ENCODE measurements at places on chromosomes 2 and 18. TPM values are rescaled to one million over a fixed set of nuclear protein-coding genes. Genes with fewer than 3 reads are reported as not detected.

DNA sequence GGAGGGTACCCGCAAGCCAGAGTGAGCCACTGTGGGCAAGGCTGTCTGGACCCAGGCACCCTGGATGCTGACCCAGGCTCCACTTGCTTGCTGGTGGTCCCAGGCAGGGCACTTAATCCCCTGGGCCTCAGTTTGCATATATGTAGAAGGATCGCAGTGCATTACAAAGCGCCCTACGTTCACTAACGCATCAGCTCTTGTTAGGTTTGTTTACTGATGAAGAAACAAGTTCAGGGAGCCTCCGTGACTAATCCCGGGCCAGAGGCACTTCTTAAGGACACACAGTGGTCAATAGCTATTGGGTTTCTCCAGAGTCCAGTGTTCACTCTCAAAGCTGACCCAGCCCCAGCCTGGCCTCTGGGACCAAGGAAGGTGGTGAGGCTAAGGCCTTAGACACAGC lies 70.2 kb downstream of the LBH start:
- DNase-seq, result no peak

- no peak for DNase-seq
Measured at GRCh38 chr2:224904381-224904780, 137.9 kb downstream of the DOCK10 start.

DNA sequence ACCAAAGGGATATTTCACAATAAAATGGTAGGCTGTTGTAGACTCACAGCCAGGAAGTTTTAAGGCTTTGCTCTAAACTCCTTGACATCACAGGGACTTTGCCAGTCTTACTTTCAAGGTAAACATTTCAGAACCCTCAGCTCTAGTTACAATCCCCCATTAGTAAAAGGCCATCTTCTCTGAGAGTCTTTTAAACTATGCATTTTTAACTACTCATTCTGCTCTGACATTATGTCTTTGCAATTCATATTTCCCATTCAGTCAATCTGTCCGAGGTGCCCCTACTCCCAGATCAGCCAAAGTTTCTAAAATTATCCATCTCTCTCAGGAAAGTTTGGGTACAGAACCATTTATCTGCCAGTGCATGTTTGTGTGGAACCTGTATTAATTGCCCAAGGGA lies 1094.1 kb downstream of the TDRD15 start:
- DNase-seq, result no peak

DNA sequence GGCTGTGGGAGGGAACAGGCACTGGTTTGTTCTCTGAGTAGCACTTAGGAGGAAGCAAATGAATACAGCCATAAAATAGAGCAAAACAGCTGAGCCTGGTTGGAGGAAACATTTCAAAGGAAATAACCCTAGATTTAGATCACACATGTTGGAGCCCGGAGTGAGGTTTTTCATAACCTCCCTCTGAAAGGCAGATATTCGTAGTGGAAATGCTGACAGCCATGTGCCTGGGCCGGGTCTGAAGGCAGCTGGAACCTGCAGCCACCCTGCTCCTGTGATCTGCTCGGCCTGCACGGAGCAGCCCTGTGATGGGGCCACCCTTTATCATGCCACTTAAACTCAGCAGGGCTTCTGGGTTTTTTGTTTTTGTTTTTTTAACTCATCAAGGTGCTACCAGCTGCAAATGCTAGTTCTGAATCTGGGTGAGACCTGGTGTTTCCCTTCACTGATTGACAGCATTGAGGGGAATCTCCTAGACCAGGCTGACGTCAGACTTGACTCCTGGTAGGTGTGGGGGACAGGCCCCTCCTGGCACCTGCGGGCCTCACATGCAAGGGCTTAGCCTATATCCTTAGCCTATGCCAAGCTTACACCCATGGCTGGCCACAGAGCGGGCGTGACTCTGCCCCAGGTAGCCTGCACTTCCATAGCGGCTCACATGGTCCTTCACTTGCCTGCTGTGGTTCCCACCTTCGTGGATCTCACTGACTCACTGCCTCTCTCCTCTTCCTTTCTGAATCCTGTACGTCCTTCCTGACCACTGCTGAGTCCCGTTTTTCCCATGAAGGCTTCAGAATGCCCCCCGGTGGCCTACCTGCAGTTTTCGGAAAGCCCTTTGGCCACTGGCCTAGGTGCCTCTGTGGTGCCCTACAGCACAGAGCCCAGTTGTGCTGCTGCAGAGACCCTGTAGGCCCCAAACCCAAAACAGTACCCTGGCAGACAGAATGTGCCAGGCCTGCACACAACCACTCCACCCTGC lies 217.3 kb downstream of the SEPTIN10 start:
- no peak for DNase-seq

GRCh38 chr2:96097951-96098823 lies 18.2 kb downstream of the ADRA2B start:
- DNase-seq, result no peak

DNA sequence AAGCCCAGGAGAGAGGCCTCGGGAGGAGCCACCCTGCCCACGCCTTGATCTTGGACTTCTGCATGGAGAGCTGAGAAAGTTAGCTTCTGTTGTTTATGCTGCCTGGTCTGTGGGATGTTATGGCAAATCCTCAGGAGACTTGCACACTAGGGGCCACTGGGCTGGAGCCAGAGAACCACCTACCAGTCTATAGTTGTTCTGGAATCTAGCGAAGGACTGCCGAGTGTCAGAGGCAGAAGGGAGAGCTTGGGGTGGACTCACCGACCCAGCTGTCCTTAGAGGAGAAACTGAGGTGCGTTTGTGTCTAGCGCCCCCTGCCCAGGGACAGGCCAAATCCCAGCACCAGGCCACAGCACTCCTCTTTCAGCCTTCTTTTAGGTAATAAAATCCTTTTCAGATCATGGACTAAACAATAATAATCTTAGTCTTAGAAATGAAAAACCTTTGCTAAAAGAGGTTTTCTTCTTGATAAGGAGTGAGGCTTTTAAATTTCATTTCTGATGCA lies 398.7 kb upstream of the SALL3 start:
- no peak for DNase-seq

DNA sequence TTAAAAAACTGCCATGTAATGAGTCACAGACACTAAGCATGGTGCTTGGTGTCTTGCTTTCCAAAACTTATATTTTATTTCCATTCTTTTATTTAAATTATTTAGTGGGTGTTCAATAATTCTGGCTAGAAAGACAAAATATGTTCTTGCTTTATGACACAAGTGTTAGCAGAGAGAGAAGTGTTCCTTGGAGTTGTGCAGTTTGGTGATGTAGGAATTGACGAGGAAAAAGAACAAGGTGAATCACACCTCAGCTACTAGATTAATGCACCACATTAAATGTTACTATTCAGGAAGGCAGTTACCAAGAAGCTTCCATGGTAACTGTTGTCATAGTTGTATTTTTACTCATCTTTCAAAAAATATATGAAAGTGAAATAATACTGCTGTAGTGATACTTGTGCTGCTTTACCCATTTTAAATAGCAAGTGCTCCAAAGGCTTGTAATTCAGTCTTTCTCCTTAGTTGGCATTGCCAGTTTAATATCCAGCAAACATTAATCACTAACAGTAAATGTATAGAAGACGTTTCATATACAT lies 28.3 kb downstream of the ADAM23 start:
- no peak for DNase-seq

DNA sequence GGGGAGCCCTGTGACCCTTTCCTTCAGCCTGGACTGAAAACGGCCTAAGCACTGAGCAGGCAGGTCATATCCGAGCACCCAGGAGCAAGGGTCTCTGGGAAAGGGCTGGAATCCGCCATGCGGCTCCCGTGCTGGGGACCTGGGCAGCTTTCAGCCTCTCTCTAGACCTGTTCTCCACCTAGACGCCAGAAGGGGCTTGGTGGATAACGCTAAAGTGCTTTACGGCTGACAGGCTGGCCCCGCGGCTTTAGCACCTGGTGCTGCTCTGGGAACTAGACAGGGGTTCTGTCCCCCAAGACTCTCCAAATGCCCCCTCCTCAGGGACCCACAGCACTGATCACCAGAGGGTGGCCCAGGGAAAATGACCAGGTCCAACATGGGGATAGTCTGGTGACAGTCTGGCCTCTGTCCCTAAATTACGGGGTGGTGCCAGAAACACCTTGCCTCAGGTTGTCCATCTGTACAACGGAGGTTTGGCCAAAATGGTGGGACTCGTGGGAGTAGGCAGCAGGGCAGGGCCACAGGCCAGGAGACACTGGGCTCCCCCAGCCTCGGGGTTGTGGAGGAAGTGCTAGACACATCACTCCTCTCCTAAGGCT lies 13.0 kb downstream of the SDC1 start:
- no peak for DNase-seq

DNA sequence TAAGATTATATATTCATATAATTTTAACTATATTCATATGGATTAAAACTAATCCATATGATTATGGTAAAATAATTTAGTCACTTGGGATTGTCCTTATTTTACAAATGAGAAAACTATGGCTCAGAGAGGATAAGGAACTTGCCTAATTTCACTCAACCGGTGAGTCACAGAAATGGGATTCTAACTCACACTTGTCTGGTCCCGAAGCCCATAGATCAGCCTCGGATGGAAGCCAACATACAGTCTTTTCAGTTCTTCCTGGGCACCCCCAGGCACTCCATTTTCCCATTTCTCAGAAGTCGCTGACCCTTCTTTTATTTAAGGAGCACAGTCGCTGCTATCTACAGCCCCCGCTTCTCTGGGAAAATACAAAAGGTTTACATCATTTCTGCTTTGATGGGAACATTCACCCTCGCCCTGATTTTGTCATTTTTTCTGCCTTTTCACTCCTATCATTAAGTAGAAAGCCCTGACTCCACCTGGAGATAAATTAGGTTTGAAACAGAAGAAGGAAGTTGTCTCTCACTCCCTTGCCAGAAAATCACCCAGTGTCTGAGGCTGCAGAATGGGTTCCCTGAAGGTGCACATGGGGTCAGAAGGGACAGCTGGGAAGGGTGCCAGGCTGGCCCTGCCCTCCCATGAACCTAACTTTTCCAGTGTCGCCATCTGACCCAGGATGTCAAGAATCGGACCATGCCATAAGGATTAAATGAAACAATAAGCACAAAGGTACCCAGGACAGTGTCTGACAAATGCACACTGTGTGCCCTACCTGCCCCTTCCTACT lies 36.6 kb downstream of the CYP1B1 start:
- no peak for DNase-seq

GRCh38 chr2:9160732-9161131 lies 45.9 kb upstream of the ASAP2 start:
- no peak for DNase-seq

DNA sequence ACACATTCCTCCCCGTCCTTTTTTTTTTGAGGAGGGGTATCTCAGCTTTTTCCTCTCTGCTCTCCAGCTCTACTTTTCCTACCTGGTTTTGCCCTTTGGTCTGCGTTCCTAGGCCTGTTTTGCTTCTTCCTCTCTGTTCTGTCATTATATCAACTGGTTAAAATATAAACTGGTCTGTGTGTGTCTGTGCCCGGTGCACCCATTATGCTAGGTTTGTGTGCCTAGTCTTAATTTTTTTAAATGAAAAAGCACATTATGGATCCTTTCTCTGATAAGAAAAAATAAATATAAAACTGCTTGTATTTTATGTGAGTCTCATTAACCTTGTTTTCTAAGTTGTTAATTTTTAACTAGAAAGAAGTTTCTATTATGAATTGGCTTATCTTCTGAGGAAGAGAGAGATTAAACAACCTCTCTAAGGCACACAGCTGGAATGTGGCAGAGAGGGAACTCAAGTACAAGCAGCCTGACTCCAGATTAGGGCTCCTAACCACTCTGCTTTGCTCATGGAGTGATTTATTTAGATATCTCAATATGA lies 17.4 kb downstream of the SLC38A11 start:
- no peak for DNase-seq

GRCh38 chr18:76349067-76349715 lies 145.9 kb downstream of the ZNF516 start:
- peak; percentile 16 for DNase-seq

DNA sequence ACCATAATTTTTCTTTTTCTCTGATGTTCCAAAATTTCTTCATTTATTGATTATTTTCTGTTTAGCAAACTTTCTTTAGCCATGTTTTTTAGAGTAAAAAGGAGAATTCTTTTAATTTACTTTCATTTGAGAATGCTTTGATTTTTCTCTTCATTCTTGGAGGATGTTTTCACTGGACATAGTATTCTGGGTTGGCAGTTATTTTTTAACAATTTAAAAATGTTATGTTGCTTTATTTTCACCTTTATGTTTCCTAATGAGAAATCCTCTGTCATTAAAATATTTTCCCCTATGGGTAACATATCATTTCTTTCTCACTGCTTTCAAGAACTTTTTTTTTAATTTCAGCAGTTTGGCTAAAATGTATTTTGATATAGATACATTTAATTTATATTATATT lies 631.4 kb upstream of the CDH2 start:
- DNase-seq, result no peak

DNA sequence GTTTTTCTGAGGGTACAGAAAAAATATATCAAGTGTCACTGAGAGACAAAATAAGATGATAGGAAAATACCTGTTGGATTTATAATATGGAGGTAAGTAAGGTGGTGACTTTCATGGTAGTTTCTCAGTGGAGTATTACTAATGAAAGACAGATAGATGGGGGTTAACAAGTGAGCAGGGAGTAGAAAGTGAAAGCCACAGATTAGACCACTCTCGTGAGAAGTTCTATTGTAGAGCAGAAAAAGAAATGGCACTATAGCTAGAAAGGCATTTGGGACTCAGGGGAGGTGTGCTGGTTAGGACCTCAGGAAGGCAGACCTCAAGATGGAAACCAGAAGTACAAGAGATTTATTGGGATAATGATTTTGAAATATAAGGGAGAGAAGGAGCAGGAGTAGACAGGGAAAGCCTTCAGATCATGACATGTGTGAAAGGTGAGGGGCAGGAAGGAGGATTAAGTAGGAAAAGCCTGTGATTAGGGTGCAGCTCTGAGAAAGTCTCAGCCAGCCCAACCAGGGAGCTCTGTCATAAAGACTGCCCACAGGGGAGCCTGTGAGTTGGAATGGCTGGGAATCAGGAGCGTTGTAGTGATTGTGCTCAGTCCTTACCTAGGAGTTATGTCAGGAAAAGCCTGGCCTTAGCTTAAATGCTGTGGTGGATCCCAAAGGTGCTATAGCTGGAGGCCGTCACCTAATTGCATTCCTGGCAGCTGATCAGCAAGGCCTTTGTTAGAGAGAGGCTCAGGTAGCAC lies 198.1 kb downstream of the IKZF2 start:
- DNase-seq, result no peak

DNA sequence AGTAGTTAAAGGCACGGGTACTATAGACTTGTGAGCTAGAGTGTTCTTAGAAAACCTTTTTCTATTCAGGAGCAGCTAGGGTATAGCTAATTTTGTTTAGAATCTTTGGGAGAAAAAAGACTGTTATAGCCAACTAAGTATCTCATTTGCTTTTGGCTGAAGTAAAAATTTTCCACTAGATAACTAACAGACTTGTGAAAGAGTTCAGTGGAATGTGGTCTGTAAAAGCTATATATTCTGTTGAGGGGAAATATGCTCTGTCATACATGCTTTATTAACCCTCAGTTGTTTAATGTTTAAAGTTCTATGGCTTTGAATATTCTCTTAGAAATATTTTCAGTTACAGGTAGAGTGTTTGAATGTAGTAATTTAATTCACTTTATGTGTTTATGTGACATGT lies 49.7 kb downstream of the RIF1 start:
- DNase-seq, result no peak

- no peak for DNase-seq
Measured at GRCh38 chr2:44120428-44120827, 48.2 kb upstream of the PPM1B start.

MERTK gene
- 10.3 TPM for total RNA-seq

OR6B2 gene
- not detected for total RNA-seq

MALT1 gene
- total RNA-seq, result 11.0 TPM

SERPINB13 gene
- not detected for total RNA-seq

FAM168B gene
- 145 TPM for total RNA-seq

NEU4 gene
- 0.29 TPM for total RNA-seq

CROCC2 gene
- total RNA-seq, result not detected

Measured in glomerular endothelial cell (primary cell).